ENCODE measurements at places on chromosomes 12 and 14. TPM values are rescaled to one million over a fixed set of nuclear protein-coding genes. Genes with fewer than 3 reads are reported as not detected.

The LRRC10 gene
- not detected for total RNA-seq

The TEX52 gene
- total RNA-seq: not detected

The RD3L gene
- not detected for total RNA-seq

The BLTP3B gene
- 42.0 TPM for total RNA-seq

The CD69 gene
- not detected for total RNA-seq

The AVPR1A gene
- not detected for total RNA-seq

The G2E3 gene
- 35.2 TPM for total RNA-seq

The RASAL1 gene
- total RNA-seq: not detected

The HHIPL1 gene
- total RNA-seq: 7.7 TPM

The RBM23 gene
- 93.5 TPM for total RNA-seq

The TAS2R31 gene
- total RNA-seq: 10.9 TPM

The ACOT6 gene
- total RNA-seq: not detected

The C12orf50 gene
- total RNA-seq: not detected
